ENCODE measurements at places on chromosomes 7 and 10. TPM values are rescaled to one million over a fixed set of nuclear protein-coding genes. Genes with fewer than 3 reads are reported as not detected.

The MMP21 gene
- total RNA-seq: under 0.01 TPM

The CASP2 gene
- total RNA-seq: 15.7 TPM

The AKR1C4 gene
- total RNA-seq: not detected

The WEE2 gene
- total RNA-seq: not detected

The SFTPA1 gene
- total RNA-seq: under 0.01 TPM

The SLC18A3 gene
- not detected for total RNA-seq

The SKIDA1 gene
- 1.1 TPM for total RNA-seq

The PNLIP gene
- total RNA-seq: not detected

The OGDHL gene
- total RNA-seq: 0.37 TPM

The HTR7 gene
- total RNA-seq: 1.1 TPM

The BTBD16 gene
- total RNA-seq: not detected

The HKDC1 gene
- 10.6 TPM for total RNA-seq

Data from uterine smooth muscle cell (primary cell).